ENCODE measurements at places on chromosomes 6 and 20. TPM values are rescaled to one million over a fixed set of nuclear protein-coding genes. Genes with fewer than 3 reads are reported as not detected.

Gene RRAGD
- 1.4 TPM for total RNA-seq

Gene NKX2-2
- not detected for total RNA-seq

Gene DEFB132
- not detected for total RNA-seq

Gene PRDM1
- 1.4 TPM for total RNA-seq

Gene FOXQ1
- total RNA-seq = 1.3 TPM

Gene BMP7
- not detected for total RNA-seq

Gene TREM2
- not detected for total RNA-seq

Gene GSTA2
- not detected for total RNA-seq

Gene MAS1
- under 0.01 TPM for total RNA-seq

Gene RBM24
- 1.9 TPM for total RNA-seq

Gene AFDN
- total RNA-seq = 29.2 TPM

Gene VGLL2
- not detected for total RNA-seq

Gene PARD6B
- 1.4 TPM for total RNA-seq

Gene KCNK5
- total RNA-seq = under 0.01 TPM

Gene SRXN1
- 67.9 TPM for total RNA-seq

Gene HFE
- total RNA-seq = 7.4 TPM

Gene SLC22A16
- total RNA-seq = not detected

Gene SRMS
- not detected for total RNA-seq

Gene SYCP2L
- not detected for total RNA-seq

Gene RAET1L
- total RNA-seq = not detected

Gene DEFB124
- not detected for total RNA-seq

Gene AK9
- total RNA-seq = 16.6 TPM

Gene C20orf96
- total RNA-seq = 0.98 TPM

Gene DEK
- total RNA-seq = 591 TPM

Gene MATN4
- not detected for total RNA-seq

Gene ISM1
- not detected for total RNA-seq

Gene C6orf163
- 3.9 TPM for total RNA-seq

Gene HTR1E
- total RNA-seq = not detected

Gene CDH4
- total RNA-seq = 0.25 TPM

Gene CST2
- total RNA-seq = not detected

Gene OLIG3
- total RNA-seq = 0.74 TPM

Gene CLDN20
- not detected for total RNA-seq

Gene HLA-DQA1
- total RNA-seq = not detected

Gene TDRD6
- total RNA-seq = 1.8 TPM

Gene TRDN
- not detected for total RNA-seq

Gene PI16
- total RNA-seq = 1.5 TPM

Gene PM20D2
- total RNA-seq = 2.6 TPM

Gene LAMA2
- total RNA-seq = 103 TPM

Gene POM121L2
- total RNA-seq = not detected

Gene DBNDD2
- total RNA-seq = 4.6 TPM

Gene TCP11
- not detected for total RNA-seq

Gene HRH3
- not detected for total RNA-seq

Gene CFAP61
- 0.18 TPM for total RNA-seq

Gene C6orf141
- 5.7 TPM for total RNA-seq

Gene RNF144B
- 1.2 TPM for total RNA-seq

Gene GSTA3
- not detected for total RNA-seq

Gene TGM2
- total RNA-seq = 117 TPM

Gene DNAH8
- 0.08 TPM for total RNA-seq

Gene LGSN
- not detected for total RNA-seq

Gene HAO1
- not detected for total RNA-seq

Gene RNF39
- total RNA-seq = not detected
